SK-N-SH (cell line): ENCODE measurements at places on chromosomes 1 and 21.

DNA sequence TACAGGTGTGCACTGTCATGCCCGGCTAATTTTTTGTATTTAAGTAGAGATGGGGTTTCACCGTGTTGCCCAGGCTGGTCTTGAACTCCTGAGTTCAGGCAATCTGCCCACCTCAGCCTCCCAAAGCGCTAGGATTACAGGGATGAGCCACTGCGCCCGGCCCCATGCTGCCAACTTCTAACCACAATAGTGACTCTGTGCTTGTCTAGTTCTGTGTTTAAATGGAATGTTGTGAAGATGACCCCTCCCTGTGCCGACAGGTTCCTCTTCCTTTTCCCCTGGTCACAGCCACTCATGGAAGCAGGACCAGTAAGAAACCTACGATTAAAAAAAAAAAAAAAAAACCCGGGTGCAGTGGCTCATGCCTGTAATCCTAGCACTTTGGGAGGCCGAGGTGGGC is 4.7 kb downstream of the MAP1LC3C start:
- DNase-seq, result no peak

- no peak for DNase-seq
Measured at GRCh38 chr1:107807405-107807804, 157.6 kb downstream of the VAV3 start.

- no peak for DNase-seq
Measured at GRCh38 chr1:226903819-226904716, 33.7 kb downstream of the PSEN2 start.

- DNase-seq, result peak; percentile 30
Measured at GRCh38 chr1:108877348-108878159, 769 bp downstream of the GPSM2 start.

GRCh38 chr1:44300852-44301251 is 54.2 kb downstream of the ERI3 start:
- no peak for DNase-seq

- DNase-seq, result no peak
Measured at GRCh38 chr1:212040629-212041412, 5.3 kb downstream of the DTL start.

DNA sequence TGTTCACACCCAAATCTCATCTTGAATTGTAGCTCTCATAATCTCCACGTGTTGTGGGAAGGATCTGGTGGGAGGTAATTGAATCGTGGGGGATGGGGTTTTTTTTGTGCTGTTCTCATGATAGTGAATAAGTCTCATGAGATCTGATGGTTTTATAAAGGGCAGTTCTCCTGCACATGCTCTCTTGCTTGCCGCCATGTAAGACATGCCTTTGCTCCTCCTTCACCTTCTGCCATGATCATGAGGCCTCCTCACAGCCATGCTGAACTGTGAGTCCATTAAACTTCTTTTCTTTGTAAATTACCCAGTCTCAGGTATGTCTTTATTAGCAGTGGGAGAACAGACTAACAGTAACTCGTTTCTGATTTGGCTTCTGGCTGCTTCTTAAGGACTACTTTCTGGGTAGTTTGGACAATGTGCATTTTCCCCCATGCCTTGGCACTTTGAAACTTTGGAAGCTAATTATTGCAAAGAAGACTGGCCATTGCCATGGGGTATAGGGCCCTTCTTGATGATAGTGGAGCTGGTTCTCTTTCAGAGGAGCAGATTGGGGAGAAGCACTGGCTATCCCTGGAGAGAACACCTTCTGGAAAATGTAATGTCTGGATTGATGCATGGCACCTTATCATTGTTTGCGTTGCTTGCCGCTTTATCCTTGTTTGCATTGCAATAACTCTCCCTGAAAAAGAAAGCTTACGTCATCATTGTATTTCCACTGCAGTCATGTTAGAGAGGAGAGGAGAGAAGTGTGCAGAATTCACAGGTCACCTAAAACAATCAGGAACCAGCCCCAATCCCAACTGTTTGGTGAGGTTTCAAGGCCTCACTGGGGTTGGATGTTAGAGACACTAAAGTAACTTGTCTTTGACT is 5.9 kb downstream of the CNIH3 start:
- DNase-seq, result no peak

GRCh38 chr1:31569596-31570173 is 6.6 kb upstream of the TINAGL1 start:
- DNase-seq, result no peak

GRCh38 chr21:23585419-23585818 is 2021.9 kb downstream of the MRPL39 start:
- no peak for DNase-seq

- DNase-seq, result no peak
Measured at GRCh38 chr1:194477908-194478307, 1291.5 kb upstream of the B3GALT2 start.

DNA sequence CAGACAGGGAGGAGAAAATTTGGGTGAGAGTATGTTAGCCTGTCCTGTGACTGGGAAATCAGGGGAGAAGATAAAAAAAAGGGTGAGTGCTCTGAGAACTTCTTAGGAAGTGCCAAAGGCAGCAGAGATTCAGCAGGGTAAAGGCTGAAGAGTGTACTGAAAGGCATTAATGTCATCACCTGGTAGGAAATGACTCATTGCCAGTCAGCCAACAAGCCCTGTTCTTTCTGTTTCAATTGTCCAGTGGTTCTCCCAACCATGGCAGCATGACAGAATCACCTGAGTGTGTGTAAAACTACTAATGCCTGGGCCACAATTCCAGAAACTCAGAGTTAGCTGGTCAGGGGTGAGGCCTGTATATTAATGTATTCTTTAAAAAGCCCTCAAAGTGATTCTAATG is 83.5 kb downstream of the INTS7 start:
- DNase-seq, result no peak

GRCh38 chr1:23751050-23751814 is 8.0 kb downstream of the ELOA start:
- DNase-seq, result peak; percentile 67

- DNase-seq, result peak; percentile 91
Measured at GRCh38 chr1:160085686-160086455, 4.5 kb downstream of the KCNJ9 start.
